Ureter (tissue), 1 donor: ENCODE measurements at places on chromosomes 7 and 10. TPM values are rescaled to one million over a fixed set of nuclear protein-coding genes. Genes with fewer than 3 reads are reported as not detected.
A peak's percentile ranks its signal among the peaks of the same experiment; 100 is the strongest.

DNA sequence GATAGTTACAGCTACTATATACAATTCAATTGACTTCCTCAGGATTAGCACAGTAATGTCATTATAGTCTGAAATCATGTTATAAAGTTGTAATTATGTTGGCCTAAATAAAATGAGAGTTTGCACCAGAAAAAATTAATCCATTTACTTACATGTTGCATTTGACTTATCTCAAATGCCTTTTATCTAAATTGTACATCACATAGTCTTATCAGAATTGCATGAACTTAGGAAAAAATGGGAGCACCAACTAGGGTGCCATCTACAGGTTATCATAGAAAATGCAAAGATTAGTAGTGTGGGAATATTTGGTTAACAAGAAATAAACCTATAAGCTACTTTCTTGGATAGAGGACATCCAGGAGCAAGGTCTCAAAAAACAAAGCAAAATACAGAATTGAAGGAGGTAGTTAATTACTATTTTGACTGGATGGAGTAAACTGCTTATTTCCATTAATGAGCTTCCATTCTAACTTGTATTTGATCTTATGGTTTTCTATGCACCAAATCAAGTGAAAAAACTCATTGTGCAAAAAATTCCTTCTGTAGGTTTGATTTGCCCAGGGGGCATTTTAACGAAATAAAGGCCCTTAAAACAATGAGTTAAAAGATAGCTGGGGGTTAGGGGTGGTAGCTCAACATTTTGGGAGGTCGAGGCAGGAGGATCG, 60.0 kb upstream of the ORC5 start:
- no peak for DNase-seq

DNA sequence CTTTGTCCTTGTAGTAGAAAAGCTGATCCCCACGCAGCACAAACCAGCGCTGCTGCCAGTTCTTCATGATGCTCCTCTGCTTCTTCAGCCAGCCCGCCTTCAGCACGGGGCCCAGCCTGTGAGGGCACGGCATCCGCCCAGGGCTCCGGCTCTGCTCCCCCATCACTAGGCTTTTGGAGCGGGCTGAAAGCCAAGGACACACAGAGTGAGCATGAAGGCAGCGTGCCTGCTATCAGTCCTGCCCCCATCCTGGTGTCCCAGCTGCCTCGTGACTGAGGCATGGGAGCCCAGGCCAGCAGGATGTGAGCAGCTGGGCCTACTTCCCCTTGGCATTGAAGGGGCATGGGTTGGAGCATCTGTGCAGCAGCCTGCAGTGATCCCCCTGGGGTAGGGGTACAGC, 21.9 kb downstream of the ARHGAP22 start:
- no peak for DNase-seq

GRCh38 chr7:117248829-117249228, 74.0 kb downstream of the WNT2 start:
- DNase-seq, result no peak

DNA sequence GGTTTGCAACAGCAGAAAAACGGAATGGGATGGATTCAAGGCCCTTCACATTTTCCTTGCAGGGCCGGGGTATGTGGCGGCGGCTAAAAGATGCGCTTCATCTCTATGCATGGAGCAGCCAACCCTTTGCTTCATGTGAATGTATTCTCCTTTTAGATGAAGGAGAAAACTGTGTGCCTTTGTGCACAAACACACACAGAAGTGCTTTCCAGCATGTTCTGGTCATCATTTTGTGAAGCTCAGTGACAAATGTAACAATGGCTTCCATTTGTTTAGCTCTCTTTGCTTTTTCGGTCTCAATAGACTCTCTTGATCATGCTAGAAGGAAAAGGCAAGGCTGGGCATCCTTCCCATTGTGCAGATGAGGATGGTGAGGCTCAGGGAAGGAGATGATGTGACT, 161.7 kb upstream of the MKI67 start:
- no peak for DNase-seq

DNA sequence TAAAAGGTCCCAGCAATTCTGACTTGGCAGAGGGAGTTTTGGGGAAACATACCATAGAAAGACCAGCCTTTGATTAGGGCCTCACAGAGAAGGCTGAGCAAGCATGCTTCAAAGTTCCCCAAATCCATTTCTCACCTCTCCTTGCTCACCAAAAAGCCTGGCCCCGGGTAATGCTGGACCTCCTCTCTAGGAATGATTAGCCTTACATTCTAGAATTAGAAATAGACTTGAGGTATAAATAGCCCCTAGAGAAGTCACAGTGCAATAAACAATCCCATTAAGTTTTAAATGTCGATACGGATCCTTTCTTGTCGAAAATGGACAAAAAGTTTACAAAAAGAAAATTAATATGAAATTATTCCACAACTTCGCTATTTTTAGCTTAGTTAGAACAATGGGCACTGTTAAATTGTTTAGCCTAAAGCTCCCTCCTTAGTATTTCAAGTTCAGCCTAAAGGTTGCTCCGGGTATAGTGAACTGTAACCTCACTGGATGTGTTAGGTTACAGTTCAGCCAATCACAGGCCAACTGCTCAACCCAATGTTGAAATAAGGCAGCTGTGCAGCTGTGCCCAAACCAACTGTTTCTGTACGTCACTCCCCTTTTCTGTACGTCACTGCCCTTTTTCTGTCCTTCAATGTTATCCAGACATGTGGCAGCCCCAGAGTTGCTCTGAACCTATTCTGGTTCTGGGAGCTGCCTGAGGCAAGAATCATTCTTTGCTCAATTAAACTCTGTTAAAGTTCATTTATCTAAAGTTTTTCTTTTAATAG, 7.9 kb upstream of the GSDME start:
- DNase-seq, result no peak

- no peak for DNase-seq
These were observed 9.2 kb upstream of the ORAI2 start for GRCh38 chr7:102424129-102424551.

DNA sequence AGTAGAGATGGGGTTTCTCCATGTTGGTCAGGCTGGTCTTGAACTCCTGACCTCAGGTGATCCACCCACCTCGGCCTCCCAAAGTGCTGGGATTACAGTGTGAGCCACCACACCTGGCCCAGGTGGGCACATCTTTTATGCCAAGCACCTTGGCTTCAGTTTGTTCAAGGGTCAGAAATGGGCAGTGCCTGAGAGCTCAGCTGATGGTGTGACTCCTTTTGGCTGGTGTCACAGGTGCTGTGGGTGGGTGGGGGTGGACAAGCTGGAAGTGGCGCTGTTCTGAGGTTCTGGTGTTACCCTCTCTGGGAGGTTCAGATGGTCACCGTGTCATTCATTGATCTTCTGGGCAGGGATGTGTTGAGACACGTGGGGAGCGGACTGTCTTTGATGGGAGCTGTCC, 11.5 kb downstream of the ADCY1 start:
- DNase-seq, result no peak

DNA sequence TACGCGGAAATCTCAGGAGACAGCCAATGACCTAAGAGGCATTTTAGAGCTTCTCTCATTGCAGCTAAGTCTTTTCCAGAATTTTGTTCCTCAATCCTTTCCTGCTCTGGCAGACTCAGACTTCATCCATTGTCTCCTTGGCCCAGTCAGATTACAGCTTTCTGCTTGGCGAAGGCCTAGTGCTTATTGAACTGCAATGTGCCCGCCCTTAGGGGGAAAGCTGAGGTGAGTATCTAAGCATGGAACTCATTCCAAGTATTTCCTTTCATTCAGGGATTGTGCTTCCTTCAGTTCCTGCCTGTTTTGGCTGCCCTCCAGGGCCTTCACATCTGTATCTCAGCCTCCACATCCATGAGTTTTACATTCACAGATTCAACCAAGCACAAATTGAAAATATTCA, 37.5 kb downstream of the PRLHR start:
- DNase-seq, result no peak

DNA sequence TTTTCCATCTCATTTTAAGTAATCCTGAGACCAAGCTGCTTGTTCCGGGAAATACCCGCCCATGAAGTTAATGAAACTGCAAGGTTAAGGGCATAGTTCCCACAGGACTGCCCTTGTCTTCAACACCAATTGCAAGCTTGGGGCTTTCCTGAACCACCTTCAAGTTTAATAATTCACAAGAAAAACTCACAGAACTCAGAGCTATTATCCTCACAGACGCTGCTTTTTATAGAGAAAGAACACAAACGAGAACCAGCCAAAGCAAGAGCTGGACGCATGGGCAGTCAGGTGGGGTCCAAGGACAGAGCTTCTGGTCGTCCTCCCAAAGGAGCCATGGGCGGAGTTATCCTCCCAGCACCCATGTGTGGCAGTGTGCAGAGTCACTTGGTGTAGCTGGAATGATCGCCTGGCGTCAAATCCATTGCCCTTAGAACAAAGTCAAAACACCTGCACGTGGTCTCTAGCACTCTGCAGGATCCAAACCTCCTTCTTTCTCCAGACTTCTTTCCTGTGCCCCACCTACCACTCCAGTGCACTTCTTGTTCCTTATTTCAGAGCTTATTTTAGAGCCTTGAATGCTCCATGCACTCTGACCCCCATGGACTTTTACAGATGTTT, 56.7 kb downstream of the SNX10 start:
- DNase-seq, result no peak

DNA sequence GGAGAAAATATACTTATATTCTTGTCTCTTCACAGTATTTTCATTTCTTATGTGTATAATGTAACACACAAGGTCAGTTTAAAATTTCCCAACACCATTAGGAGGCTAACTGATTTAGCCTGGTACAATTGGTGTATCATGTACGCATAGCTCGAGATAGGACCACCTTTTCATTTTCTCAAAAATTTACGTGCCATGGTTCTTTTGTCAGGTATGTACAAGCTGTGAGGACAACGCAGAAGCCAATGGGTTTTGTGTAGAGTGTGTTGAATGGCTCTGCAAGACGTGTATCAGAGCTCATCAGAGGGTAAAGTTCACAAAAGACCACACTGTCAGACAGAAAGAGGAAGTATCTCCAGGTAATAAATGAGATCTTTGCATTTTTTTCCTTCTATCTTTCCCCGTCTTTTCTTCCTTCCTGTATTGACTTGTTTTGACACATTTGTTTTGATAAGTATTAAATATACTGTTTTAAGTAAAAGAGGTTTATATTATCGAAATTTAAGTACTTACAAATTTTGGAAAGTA, 55.0 kb downstream of the TRIM24 start:
- DNase-seq, result no peak

DNA sequence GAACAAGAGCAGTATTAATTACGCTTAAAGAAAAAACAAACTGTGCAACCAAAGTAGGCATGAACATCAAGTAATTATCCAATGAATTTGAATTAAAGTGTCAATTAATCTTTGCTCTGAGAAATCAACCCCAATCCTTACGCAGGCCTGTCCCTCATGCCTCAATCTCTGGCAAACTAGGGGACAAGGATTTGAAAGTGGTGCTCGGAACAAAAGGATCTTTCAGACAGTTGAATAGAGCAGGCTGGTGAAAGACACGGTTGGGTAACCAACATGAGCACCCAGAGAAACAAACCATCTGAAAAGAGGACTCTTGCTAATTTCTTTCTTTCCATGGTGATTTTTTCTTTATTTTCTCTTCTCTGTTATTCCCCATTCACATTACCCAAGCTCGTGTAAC, 203.5 kb upstream of the PHF14 start:
- DNase-seq, result no peak

GRCh38 chr10:132296666-132297443, 10.9 kb downstream of the STK32C start:
- DNase-seq, result no peak

GRCh38 chr7:11332865-11333228, 359.2 kb downstream of the PHF14 start:
- DNase-seq, result no peak

GRCh38 chr7:112212571-112212970, 6.1 kb downstream of the ZNF277 start:
- no peak for DNase-seq

DNA sequence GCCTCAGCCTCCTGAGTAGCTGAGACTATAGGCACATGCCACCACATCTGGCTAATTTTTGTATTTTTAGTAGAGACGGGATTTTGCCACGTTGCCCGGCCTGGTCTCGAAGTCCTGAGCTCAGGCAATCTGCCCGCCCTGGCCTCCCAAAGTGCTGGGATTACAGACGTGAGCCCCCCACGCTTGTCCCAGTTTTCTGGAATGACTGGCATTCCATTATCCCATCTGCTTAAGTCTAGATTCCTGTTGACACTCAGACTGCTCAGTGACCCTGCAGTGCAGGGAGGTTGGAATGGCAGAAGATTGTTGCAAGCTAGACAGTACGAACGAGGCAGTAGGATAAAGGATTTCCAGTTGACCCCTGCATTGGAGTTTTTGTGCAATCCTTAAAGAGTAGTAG, 135.1 kb upstream of the NPS start:
- DNase-seq, result no peak

- no peak for DNase-seq
These were observed 16.1 kb upstream of the XPNPEP1 start for GRCh38 chr10:109939315-109939961.

- DNase-seq, result peak; percentile 70
These were observed at the start of gene ZMYND11 for GRCh38 chr10:135132-135600. Gene ZMYND11 (plus strand): TSS chr10:135455. CDS start chr10:180013, 44,558 bp downstream.

Gene SPDYE2
- total RNA-seq, result 0.52 TPM

Gene RBP3
- total RNA-seq, result not detected

Gene CEP55
- total RNA-seq, result 0.89 TPM

Gene OR6V1
- not detected for total RNA-seq

Gene GFRA1
- total RNA-seq, result 4.1 TPM
